H9 (cell line): ENCODE measurements at places on chromosomes 16 and 17. TPM values are rescaled to one million over a fixed set of nuclear protein-coding genes. Genes with fewer than 3 reads are reported as not detected.

CPPED1 gene
- total RNA-seq = 7.9 and 10.8 TPM in 2 replicates

CMTM2 gene
- total RNA-seq = not detected in 2 replicates

OR4D1 gene
- total RNA-seq = 0.11 and 0.15 TPM in 2 replicates

GRCh38 chr17:17155568-17155967 is 50.6 kb downstream of the PLD6 start:
- DNase-seq = no peak
- no peaks in the 10 kb centered on the region for H3K4me1 ChIP-seq

DNA sequence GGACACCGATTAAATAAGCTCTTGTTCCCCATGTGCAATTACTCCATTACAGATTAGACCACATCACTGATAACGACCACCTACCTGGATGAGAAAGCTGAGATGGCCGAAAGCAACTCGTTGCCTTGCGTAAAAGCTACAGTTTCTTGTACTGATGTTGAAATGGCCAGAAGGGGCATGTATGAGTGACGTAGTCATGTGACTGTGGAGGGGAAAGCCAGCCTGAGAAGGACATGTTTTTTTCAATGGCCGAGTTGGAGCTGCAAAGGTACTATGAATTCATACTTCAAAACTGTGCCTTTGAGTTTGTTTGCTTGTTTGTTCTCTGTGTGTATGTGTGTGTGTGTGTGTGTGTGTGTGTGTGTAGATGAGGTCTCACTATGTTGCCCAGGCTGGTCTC is 17.0 kb upstream of the HYDIN start:
- H3K36me3 ChIP-seq = no peaks in the 10 kb centered on the region
- no peak for DNase-seq
- H3K4me1 ChIP-seq = no peaks in the 10 kb centered on the region; the same call in 1 of the 2 replicates
- H3K27me3 ChIP-seq = no peaks in the 10 kb centered on the region
- no peak overlapping the region for H3K27ac ChIP-seq

- no peak overlapping the region for H3K4me3 ChIP-seq
- H3K36me3 ChIP-seq = no peaks in the 10 kb centered on the region; the same call in 2 of the 3 replicates
- no peak for DNase-seq
- no peaks in the 10 kb centered on the region for H3K27me3 ChIP-seq
- no peaks in the 10 kb centered on the region; the same call in 1 of the 2 replicates for H3K4me1 ChIP-seq
- no peak overlapping the region for H3K27ac ChIP-seq
Observed at GRCh38 chr16:80608946-80609345, 68.2 kb downstream of the DYNLRB2 start.
